ENCODE measurements at places on chromosomes 3 and 15. TPM values are rescaled to one million over a fixed set of nuclear protein-coding genes. Genes with fewer than 3 reads are reported as not detected.

The DALRD3 gene
- polyA plus RNA-seq = 27.3 TPM

The GRIP2 gene
- 16.7 TPM for polyA plus RNA-seq

The FOXB1 gene
- not detected for polyA plus RNA-seq

The CCR8 gene
- polyA plus RNA-seq = 0.19 TPM

The DAZL gene
- 0.08 TPM for polyA plus RNA-seq

The RASA2 gene
- polyA plus RNA-seq = 13.6 TPM

The MYL3 gene
- polyA plus RNA-seq = 260 TPM

The TPRG1 gene
- polyA plus RNA-seq = 4.2 TPM

The LRRC34 gene
- not detected for polyA plus RNA-seq
